ENCODE measurements at places on chromosomes 11 and 22.

DNA sequence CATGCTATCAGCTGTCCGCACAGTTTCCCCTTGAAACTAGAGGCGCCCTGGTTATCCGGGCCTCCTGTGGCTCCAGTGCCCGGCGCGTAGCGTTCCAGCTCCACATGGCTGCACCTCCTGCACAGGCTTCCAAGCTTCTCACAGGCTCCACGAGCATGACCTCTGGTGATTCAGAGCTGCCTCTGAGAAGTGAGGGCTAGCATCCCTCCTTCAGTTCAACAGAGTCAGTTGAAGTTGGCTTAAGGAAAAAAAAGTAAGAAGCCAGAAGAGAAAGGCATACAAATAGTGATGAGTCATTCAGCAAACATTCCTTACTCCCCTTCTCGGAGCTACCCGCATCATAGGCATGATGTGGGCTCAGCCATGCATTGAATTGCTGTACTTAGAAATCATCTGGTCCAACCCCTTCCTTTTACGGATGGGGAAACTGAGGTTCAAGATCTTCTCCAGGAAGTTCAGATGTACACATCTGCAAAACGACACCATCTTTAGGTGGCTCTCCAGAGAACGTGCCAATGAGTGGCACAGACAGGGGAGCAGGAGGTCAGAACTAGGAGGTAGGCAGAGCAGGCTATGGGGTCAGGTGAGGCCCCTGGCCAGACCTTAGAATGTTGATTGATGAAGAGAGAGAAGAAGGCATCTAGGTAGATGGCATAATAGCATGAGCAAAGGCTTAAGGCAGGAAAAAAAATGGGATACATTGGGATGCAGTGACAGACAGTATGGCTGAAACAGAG is 216.3 kb upstream of the TBCEL start:
- peak; percentile 72 for DNase-seq

DNA sequence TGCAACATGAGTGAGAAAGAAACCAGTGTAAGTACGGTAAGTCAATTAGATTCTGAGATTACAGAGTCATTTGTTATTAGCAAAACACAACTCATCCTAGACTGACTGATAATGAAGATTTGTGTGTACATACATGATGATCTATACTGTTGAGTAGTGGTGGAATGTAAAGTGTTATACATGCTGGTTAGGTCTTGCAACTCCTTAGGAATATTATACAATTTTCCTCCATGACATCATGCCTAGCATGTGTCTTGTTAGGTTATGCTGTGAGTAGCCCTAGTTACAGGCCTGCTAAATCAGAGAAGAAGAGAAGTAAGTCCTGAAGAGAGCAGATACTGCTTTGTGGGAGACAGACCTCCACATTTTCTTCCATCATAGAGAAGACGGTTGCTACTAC is 880.6 kb downstream of the LUZP2 start:
- no peak for DNase-seq

DNA sequence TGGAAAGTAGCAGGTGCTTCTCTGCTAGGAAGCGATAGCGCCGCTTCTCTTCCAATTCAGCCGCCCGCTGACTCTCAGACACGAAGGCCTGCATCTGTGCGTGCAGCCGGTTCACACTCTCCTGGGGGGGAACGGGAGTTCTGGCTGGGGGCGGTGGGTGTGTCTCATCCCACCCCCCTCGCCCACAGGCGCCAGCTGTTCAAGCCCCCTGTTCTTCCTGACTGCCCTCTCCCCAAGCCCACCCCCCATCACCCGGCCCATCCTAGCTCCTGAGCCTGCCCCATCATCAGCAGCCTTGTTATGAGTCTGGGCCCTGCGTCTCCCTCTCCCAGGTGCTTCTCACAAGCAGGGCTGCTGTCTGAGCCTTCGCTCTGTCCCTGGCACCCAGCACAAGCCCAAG is 13.1 kb upstream of the SLC16A8 start:
- DNase-seq, result no peak

- DNase-seq, result no peak
These were observed 321.7 kb downstream of the NTM start for GRCh38 chr11:131692151-131692550.

DNA sequence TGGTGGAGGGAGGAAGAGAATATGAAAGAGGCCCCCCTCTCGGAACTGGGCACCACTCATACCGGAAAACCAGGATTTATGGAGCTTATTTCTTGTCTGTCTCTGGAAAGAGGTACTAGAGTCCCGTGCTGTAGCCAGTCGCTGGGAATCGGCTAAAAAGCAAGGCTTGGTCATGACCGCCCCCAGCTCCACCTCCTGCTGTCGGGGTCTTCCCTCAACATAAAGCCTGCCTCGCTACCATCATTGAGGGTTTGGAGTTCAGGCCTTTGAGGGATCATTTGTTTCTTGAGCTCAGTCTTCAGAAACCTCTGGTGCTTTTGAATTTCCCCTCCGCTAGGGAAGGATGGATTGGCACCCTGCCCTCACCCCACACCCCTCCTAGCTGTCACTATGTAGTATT is 97.1 kb downstream of the TSPAN18 start:
- no peak for DNase-seq

DNA sequence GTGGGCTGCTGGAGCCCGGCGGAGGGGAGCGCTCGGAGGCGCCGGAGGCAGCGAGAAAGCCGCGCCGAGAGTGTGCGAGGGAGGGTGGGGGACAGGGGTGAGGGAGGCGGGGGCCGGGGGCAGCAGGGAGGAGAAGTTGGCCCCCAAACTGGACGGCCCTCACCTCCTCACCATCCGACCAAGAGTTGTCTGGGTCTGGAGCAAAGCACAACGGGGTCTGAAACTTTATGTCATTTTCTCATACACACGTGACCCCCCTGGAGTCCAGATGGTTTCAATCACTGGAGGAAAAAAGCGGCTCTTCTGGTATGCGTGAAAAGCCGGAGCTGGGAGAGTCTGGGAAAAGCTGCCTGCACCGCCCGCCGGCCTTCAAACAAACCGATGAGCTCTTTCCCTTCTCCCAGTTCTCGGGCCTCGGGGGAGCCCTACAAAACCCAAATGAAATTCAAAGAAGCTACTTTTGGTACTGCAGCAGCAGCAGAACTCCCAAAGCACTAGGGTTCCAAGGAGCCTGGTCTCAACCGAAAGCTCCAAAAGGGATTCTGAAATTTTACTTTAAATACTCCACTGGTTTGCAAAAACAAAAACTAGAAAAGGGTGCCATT is 39.7 kb upstream of the AKIP1 start:
- peak; percentile 92 for DNase-seq

DNA sequence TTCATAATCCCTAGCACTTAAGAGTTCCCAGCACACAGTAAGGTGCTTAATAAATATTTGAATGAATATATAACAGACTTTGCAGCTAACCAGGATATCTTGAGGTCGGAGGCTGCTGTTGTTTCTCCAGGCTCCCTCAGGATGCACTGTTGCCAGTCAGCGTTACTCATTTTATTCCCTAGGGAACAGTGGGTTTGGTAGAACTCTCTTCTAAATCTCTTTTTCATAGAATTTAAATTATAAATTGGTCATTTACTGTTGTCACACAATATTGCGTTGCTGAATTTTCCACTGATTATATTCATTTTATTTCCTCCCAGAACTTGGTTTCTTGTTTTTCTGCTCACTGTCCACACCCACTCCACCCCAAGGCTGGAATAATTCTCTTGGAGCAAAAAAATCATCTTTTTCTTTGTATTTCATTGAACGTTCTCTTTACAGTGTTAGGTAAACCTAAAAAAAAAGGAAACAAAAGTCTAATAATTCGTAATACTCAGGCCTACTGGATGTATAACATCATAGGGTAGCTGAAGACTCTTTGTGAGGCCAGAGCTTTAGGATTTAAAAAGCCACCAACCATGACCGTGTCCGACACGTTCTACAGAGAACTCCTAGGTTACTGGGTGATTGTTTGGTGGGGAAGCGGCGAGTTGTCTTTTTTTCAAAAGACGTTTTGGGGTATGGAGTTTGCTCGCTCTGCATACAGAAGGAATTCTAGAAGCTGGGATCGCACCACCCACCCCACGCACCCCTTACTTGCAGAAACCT is 766 bp upstream of the CAPRIN1 start:
- peak; percentile 79 for DNase-seq

DNA sequence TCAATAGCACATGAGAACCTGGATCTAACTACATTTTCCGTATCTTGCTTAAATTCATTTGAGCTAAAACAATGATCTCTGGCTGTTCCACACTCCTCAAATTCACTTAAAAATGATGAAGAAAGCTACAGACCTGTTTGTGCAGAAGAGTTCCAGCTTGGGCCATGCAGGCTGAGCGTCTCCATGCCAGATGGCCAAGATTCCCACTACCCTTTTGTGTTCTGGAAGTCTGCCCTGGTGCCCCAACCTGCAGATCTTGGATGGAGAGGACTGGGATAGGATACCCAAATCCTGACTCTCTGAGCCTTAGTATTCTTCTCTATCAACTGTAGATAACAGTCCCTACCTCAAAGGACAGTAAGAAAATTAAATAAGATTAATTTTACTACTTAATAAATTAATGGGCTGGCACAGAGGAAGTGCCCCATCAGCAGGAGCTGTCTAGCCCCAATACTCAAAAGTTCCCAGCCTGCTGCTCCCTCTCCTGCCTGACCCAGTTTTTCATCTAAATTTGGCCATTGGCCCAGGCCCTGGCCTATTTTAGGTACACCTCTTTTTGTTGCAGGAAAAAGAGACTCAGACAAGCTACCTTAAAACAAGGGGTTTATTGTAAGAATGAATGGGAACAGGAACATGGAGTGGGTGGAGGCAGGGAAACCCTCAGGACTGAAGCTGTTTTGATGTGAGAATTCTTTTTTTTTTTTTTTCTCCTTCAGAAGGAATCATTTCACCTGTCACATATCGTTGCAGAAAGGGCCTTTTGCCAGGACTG is 81.4 kb upstream of the GRK3 start:
- no peak for DNase-seq

GRCh38 chr11:8202516-8203413 is 33.9 kb upstream of the RIC3 start:
- DNase-seq, result no peak

GRCh38 chr11:43242401-43242800 is 69.4 kb upstream of the API5 start:
- DNase-seq, result no peak

- no peak for DNase-seq
These were observed 15.5 kb downstream of the RELT start for GRCh38 chr11:73391665-73392064.

DNA sequence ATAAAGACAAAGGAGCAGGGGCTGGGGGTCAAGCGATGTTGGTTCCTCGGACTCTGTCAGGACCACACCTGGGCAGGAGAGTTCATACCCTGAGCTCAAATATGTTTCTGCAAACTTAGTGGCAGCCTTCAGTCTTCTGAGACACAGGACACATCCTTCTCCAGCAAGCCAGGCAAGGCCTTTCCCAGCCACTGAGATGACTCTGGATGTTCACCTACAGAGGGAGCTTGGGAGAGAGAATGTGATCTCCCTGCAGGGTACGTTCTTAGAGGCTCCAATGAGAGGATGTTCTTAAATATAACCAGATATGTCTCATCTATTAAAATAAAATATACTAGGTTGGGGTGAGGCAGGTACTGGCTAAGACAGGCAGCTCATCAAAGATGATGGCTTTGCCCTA is 461.5 kb downstream of the OPCML start:
- no peak for DNase-seq

DNA sequence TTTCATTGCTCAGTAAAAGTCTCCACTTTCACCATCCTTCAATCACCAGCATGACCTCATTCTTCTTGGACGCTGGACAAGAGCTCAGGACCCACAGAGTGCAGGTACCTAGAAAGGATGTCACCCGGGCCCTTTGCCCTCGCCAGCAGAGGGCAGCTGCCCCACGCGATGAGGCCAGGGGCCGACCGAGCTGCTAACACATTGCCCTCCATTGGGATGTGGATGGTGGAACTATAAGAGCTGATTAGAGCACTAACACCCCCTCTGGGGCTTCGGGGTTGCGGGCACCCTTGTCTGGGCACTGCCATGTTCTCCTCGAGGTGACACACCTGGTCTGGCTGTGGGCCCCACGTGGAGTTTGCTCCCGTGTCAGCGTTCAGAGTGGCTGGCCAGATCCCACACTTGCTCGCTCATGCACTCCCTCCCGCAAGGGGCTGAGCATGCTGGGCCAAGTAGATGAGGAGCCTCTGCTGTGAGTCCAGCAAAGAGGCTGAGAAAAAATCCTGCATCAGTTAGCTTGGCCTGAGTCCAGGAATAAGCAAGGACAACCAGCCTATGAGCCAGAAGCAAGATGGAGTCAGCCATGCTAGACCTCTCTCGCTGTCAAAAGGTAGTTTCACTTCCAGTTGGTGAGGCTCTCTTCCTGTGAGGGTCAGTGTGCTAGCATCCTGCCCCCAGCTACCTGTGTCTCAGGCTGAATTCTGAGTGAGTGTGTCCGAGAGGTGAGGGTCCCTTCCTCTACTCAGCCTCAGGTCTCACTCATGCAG is 9.8 kb downstream of the KRTAP5-6 start:
- no peak for DNase-seq

DNA sequence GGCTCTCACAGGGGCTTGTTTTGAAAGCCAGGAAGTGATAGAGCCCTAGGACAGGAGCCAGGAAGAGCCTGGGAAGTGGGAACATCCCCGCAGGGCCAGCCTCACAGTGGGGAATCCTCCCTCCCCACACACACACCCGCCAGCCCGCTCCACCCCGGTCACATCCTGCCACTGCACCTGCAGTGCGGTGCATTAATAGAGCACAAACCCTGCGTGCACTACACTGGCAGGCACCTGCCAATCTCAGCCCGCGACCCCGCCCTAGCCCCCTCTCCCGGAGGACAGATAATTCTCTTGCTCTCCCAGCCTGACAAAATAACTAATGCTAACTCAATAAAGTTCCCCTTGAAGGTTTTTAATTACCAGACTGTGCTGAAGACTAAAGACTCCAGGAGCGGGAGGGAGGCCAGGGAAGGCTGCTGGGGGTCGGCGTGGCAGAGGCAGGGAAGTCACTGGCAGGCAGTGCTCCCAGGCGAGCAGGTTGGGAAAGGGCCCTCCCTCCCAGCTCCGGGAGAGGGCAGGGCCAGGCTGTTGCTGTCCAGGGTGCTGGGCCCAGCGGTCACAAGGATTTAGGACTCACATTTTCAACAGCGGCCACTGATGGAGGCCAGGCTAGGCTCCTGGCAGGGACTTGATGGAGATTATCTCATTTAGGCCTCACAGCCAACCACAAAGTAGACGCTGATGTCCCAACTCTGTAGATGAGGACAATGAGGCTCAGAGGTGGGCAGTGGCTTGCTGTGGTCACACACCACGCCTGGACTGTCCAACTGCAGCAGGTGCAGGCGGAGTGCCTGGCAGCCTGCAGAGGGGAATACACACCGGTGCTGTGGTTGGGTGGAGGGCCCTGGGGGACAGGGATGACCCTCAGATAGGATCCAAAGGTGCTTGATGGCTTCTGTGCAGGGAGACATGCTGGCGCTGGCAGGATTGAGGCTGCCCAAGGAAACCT is 23.9 kb upstream of the TCF20 start:
- peak; percentile 69 for DNase-seq
